ENCODE measurements at places on chromosomes 1 and 21.

DNA sequence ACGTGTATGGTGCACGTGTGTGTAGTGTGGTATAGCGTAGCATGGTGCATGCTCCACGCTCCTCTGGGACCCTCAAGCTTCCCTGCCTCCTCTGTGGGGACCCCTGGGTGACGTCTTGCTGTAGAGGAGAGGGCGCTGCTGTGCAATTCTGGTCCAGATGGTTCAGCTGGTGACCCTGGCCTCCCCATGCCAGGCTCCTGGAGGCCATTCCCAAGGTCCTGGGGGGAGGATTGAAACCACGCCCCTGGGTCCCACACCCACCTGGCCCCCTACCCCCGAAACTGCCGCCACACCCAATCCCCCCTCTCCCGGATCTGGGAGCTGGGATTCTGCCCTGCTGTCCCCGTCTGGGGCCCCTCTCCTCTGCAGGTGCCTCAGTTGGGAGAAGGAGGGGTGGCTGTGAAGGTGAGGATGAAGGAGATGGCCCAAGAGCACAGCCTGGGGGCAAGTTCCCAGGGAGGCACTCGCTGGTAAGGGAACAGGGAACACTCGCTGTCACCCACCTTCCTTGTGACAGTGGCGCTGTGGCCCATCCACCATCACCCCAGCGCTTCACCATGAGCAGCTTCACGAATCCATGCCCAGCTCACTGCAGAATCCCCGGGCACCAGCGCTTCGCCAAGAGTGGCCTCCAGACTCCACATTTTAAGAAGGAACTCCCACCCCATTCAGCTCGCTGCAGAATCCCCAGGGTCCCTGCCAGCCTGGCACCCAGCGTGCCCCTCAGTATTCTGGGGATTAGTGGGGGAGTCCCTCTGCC lies 38.0 kb downstream of the WDR4 start:
- no peak for DNase-seq

DNA sequence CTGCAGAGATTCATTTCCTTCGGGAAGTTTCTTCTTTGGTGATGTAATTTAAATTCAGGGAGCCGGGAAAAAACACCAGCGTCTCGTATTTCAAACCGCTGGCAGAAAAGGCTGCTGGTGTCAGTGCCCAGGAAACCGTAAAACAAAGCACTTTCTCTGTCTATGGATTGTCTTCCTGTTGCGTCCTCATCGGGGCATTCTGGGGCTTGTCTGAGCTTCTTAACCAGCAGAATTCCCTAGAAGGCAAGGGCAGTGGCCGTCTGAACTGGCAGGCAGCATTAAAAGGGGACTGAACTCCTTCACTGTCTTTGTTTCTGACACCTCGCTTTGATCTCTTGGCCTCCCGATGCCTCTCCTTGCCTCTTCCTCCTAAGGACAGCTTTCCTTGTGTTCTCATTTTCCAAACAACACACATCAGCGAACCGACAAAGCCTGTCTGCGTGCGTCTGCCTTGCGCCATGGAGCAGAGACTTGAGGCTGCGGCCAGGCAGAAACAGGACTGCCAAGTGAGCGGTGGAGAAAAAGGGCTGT lies 391.6 kb upstream of the VAMP3 start:
- DNase-seq = peak; percentile 66

DNA sequence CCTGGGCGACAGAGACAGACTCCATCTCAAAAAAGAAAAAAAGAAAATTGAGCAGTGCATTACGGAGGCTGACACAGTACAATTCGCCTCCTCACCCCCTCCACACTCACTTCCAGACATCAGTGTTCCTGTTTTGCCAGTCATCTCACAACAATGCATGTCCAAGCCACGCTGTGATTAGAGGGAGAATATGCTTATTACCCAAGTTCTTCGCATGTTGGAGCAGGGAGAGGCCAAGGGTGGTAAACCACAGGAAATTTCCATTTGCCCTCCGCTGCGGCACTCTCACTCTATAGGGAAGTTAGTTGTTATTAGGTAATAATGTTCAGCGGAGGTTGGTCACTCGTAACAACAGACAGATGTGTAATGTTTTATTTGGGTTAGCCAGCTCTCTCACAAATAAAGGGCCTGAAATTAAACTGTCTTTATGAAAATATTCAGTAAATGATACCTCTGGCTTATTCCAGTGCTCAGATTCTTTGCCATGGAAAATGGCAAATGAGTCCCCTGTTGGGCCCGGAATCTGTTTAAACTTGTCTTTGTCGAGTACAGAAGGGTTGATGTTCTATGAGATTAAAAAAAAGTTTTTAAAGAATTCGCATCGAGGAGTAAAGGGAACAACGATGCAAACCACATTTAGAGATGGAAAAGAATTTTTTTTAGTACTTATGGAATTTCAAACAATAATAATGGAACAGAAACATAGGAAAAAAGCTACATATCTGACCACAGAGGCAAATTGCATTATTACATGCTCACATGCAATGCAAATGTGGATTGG lies 33.1 kb downstream of the KCNJ15 start:
- peak; percentile 97 for DNase-seq

- peak; percentile 80 for DNase-seq
Observed at GRCh38 chr21:26140164-26140579, 30.4 kb downstream of the APP start.

GRCh38 chr1:167515893-167516321 lies 2.4 kb downstream of the CD247 start:
- DNase-seq = no peak

- DNase-seq = peak; percentile 14
Observed at GRCh38 chr1:81512252-81513003, 288.3 kb upstream of the ADGRL2 start.

DNA sequence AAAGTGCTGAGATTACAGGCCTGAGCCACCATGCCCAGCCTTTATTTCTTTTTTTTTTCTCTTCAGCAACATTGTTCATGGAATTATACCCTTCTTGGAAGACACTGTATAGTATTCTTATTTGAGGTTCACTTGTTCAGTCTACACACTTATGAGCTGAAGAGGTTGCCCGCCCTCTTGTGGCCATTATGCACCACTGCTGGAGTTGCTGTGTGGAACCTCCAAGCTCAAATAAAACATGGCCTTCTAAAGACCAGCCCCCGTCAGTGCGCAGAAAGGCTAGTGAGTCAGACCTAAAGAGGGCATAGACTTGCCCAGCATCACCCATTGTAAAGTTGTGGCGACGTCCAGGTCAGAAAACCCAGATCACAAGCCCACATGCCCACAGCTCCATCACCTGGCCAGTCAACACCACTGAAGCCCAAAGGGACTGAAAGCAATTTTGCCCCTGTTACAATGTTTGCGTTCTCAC lies 20.4 kb downstream of the LURAP1 start:
- DNase-seq = peak; percentile 93

- no peak for DNase-seq
Observed at GRCh38 chr1:167077868-167078210, 12.3 kb downstream of the GPA33 start.

DNA sequence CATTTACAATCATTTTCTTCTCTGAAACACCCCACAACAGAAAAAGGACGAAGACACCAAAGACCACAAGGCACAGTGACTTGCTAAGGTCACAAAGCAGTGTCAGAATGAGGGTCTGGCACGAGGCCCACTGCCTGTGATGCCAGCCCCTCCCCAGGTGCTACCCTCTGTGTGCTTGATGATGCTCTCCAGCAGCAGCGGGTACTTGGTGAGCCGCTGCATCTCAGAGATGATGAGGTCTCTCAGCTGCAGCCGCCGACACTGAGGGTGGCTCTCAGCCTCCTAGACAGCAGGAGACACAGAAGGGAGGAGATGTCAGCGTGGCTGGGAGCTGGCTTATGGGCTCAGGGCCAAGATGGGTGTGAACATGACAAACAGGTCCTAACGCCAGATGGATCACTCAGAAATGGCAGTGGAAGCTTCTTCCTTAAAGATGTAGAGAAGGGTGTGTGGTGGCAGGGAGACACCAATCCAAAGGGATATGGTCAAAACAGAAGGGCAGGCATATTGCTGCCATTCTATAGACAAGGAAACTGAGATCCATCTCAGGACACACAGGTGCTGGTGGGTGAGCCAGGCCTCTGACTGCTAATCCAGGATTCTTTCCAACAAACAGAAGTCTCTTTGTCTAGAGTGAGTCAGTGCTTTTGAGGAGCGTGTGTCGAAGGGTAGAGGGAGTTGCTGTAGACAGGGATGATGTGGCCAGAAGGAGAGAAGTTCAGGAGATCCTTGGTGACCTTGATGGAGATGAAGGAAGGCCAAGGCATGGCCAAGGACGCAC lies 25.6 kb downstream of the LRRC71 start:
- DNase-seq = no peak

DNA sequence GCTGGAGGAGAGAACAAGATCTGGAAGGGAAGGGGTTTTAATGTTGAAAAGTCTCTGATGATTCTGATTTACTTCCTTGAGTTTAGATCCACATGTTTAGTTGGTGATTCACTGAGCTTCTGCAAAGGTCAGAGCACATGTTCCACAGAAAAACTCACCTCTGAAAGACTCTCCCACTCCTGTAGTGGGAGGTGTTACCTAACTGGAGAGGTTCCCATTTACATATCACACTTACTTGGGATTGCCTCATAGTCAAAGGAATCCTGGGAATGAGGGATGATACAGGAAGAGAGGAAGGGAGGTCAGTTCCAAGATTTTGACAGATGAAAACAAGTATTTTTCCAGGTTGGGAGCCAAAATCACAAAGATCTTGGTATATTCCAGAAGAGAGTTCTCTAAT lies 2.7 kb upstream of the NTNG1 start:
- no peak for DNase-seq

DNA sequence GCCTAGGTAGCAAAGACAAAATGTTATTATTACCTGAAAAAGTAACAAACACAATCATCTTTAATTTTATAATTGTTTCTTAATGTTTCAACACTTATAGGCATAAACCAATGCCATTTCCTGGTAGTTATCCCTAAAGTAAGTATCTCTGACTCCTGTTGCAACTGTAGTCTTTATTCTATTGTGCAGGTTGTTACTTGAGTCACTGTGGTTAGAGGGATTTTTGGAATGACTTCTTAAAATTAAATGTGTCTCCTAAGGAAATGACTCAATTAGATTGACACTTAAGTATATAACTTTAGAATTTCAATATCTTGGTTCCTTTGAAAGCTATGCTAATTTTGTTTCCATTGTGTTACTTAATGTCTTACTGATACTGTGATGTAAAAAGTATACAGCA lies 143.9 kb downstream of the PHTF1 start:
- DNase-seq = peak; percentile 1

- no peak for DNase-seq
Observed at GRCh38 chr1:87449348-87449963, 120.8 kb downstream of the LMO4 start.

DNA sequence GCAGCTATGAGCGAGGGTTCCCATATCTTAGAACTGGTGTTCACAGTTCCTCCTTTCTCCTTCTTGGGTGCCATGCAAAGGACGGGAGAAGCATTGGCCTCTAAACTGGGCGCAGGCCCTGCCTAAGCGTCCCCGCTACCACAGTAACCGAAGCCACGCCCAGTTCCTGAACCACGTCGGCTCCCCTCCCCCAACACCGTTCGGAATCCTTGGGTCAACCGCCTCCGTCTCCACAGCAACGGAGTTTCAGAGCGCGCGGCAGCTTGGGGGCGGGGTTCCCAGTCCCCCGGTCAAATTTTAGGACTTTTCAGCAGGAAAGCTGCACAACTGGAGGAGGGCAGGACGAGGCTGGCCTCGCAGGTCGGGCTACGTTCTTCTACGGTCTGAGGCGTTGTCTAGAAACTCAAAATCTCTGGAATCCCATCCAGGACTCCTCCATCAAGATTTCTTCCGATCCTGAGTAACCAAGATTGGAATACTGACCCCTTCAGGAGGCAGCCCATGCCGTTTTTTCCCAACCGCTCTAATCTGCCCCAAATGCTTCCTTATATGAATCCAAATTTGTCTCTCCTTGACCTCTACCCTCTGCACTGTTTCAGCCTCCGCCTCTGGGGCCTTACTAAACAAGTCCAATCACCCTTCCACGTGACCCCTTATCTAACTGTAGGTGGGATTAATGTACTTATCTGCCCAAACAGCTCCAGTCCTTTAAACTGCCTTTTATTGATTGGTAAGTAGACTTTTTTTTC lies at the start of gene SPAG17:
Gene SPAG17 (minus strand): TSS at position 145 of the 749 bp plus-strand sequence. CDS start 71 bp downstream, at position 74.
- peak; percentile 25 for DNase-seq

All from adipocyte (in vitro differentiated cells).